Lower lobe of right lung (tissue), 2 donors: ENCODE measurements at places on chromosomes 7 and 10. TPM values are rescaled to one million over a fixed set of nuclear protein-coding genes. Genes with fewer than 3 reads are reported as not detected.

ATOH7 gene
- not detected for total RNA-seq

- H3K4me1 ChIP-seq, result no peaks in the 10 kb centered on the region
- H3K27ac ChIP-seq, result no peak overlapping the region
- H3K36me3 ChIP-seq, result no peaks in the 10 kb centered on the region
These were observed 78.4 kb upstream of the CACNA2D1 start for GRCh38 chr7:82521906-82522445.

TMEM236 gene
- 5.9 TPM for total RNA-seq

DNA sequence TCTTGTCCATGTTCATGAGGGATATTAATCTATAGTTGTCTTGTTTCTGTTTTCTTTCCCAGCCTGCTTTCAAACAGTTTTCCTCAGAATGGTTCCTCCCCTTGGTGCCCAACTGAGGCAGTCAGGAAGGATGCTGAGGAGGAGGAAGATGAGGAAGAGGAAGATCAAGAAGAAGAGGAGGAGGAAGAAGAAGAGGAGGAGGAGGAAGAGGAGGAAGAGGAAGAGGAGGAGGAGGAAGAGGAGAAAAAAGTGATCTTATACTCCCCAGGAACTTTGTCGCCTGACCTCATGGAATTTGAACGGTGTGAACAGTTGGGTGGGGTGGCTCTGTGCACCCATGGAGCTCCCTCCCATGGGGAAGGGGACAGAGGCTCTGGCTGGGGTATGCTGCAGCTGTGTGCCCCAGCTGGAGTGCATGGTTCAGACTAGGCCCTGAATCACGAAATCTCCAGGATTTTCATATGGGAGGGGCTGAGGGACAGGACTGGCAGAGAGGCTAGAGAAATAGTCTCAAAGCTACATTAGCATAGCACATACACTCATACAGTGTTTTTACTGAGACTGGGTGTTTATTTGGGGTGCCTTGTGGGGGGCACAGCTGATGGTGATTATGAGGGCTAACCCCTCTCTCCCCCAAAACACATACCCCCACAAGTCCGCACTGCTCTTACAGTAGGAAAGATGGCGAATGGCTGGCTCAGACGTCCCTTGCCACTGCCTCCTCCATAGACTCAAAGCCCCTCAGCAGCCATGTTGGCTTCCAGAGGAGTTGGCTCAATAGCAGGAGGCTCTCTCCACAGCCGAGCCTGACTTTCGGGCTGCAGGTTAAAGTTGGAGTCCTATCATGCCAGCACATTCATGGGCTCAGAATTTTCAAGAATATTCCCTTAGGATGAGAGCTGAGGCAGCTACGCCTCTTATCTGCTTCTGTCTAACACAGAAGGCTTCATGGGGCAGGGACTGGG lies 11.9 kb downstream of the STRA8 start:
- no peaks in the 10 kb centered on the region for H3K27me3 ChIP-seq
- H3K4me3 ChIP-seq, result no peak overlapping the region
- no peaks in the 10 kb centered on the region for H3K36me3 ChIP-seq

GRCh38 chr10:3711918-3712317 lies 73.1 kb downstream of the KLF6 start:
- no peak overlapping the region for H3K27ac ChIP-seq
- no peaks in the 10 kb centered on the region for H3K27me3 ChIP-seq
- H3K4me3 ChIP-seq, result no peak overlapping the region
- H3K36me3 ChIP-seq, result no peaks in the 10 kb centered on the region
- no peak for DNase-seq
- H3K4me1 ChIP-seq, result no peaks in the 10 kb centered on the region

- peaks cover 78% of the 10 kb centered on the region for H3K36me3 ChIP-seq
- H3K4me3 ChIP-seq, result no peak overlapping the region
- no peaks in the 10 kb centered on the region for H3K27me3 ChIP-seq
- DNase-seq, result no peak
- H3K27ac ChIP-seq, result no peak overlapping the region
These were observed 7.7 kb downstream of the GIGYF1 start for GRCh38 chr7:100686201-100686821.
